HCT116 (cell line): ENCODE measurements at places on chromosomes 5 and 9. TPM values are rescaled to one million over a fixed set of nuclear protein-coding genes. Genes with fewer than 3 reads are reported as not detected.

DNA sequence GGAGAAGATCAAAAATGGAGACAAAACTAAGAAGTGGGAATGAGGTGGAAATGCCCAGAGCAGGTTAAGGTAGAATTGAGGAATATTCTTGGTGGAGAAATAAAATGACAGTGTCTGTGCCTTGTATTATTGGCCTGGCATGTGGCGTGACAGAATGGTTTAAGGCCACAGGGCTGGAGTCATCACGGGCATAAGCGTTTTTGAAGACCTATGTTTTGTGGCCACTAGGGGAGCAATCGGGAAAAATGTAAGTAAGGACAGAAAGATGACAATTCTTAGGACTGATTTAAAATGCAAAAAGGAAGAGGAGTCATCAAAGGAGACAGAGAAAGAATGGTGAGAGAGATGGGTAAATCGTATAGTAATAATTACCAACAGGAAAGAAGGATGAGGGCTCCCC, 72.2 kb upstream of the EPB41L4A start:
- peak; percentile 29 for DNase-seq

GRCh38 chr5:11719888-11720481, 184.3 kb downstream of the CTNND2 start:
- no peak for DNase-seq

GRCh38 chr5:91090995-91091394, 292.1 kb downstream of the ARRDC3 start:
- no peak for DNase-seq

The ZBED3 gene
- total RNA-seq, result 12.7 TPM

The ARID3C gene
- total RNA-seq, result 0.42 TPM

The COQ4 gene
- total RNA-seq, result 45.8 TPM
